ENCODE measurements at places on chromosomes 6 and 20. TPM values are rescaled to one million over a fixed set of nuclear protein-coding genes. Genes with fewer than 3 reads are reported as not detected.

The FAM217A gene
- total RNA-seq = 0.48 TPM

The GSTA1 gene
- not detected for total RNA-seq

The CTSZ gene
- 131 TPM for total RNA-seq

The IL17F gene
- not detected for total RNA-seq

The WFDC10B gene
- not detected for total RNA-seq

The EHMT2 gene
- total RNA-seq = 33.9 TPM

GRCh38 chr6:35148167-35148741, 7.1 kb upstream of the TCP11 start:
- no peak for DNase-seq

GRCh38 chr6:36830577-36830976, 8.7 kb downstream of the CPNE5 start:
- DNase-seq = no peak

GRCh38 chr6:1665214-1665613, 55.5 kb downstream of the FOXC1 start:
- DNase-seq = no peak

GRCh38 chr6:56733211-56733697, 90.6 kb upstream of the DST start:
- no peak for DNase-seq

DNA sequence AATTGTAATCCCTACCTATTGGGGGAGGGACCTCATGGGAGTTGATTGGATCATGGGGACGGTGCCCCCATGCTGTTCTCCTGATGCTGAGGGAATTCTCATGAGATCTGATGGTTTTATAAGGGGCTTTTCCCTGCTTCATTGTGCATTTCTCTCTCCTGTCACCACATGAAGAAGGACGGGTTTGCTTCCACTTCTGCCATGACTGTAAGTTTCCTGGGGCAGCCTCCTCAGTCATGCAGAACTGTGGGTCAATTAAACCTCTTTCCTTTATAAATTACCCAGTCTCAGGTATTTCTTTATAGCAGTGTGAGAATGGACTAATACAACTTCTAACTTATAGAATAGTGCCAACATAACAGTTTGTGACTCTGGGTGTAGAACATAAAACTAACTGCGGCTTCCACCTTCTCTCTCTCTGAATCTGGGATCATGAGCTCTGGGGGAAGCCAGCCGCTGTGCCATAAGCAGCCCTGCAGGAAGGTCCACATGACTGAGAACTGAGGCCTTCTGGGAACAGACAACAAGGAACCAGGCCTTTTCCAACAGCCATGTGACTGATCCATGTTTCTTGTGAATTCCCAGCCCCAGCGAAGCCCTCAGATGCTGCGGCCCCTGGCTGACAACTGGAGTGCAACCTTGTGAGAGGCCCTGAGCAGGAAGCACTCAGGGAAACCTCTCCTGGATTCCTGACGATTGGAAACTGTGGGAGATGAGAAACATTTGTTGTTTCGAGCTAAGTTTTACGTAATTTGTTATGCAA, 3.4 kb upstream of the HLA-A start:
- no peak for DNase-seq

- DNase-seq = no peak
These were observed 2.0 kb downstream of the FRS3 start for GRCh38 chr6:41777551-41778285.

- DNase-seq = no peak
These were observed 203.3 kb downstream of the ARID1B start for GRCh38 chr6:156980515-156980914.

GRCh38 chr20:63980806-63981728, at the start of gene PRPF6:
PRPF6 (plus strand) TSS chr20:63981132; CDS start chr20:63981246, 114 bp downstream.
- DNase-seq = peak; percentile 97

GRCh38 chr6:109174916-109175315, 79.6 kb downstream of the CEP57L1 start:
- no peak for DNase-seq

GRCh38 chr20:12821249-12821648, 187.5 kb upstream of the SPTLC3 start:
- peak; percentile 8 for DNase-seq
